ENCODE measurements at places on chromosomes 2 and 18.

GRCh38 chr18:68448736-68449135 is 266.2 kb downstream of the TMX3 start:
- DNase-seq, result peak; percentile 93

DNA sequence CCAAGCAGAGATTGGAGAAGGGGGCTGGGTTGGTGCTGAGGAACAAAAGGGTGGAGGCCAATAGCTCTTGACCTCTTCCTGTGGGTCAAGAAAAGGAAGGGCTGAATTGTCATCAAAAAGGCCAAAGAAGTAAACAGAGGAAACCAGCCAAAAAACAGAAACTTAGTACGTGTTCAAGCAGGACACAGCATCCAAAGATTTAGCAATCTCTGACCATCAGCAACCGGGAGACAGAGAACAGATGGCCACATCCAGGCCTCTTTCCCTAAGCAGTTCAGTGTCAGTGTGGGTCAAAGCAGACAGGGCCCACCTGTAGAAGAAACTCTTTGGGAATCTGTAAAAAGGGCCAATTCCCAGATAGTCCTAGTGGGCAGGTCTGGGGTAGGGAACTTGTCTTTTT is 2.9 kb downstream of the DNPEP start:
- no peak for DNase-seq

DNA sequence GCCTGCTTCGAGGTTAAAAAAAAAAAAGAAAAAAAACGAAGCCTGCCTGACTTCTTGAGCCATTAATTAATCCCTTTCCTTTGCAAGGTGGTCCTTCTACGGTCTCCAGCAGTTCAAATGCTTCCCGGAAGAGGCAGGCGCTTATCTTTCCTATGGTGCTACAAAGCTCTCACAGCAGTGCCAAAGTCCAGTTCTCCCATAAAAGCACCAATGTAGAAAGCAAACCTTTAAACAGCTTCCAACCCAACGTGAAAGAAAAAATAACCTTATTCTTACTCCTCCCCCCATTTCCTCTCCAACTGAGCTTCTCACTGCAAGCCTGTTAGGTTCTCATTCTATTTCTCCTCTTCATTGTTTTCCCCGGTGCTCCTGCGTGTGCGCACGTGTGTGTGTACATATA is 317.4 kb upstream of the SOX11 start:
- no peak for DNase-seq

DNA sequence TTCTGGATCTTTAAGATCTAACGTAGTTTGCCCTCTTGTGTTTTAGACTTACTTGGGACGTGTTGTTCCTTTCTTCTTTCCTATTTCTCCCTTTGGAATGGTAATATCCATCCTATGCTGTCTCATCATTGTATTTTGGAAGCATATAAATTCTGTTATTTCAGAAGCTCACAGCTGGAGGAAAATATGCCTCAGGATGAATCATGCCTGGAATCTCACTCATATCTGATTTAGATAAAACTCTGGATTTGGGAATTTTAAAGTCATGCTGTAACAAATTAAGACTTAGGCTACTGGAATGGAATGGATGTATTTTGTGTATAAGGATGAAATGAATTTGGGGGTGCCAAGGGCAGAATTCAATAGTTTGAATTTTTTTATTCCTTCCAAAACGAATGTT is 245.2 kb upstream of the GULP1 start:
- peak; percentile 6 for DNase-seq

DNA sequence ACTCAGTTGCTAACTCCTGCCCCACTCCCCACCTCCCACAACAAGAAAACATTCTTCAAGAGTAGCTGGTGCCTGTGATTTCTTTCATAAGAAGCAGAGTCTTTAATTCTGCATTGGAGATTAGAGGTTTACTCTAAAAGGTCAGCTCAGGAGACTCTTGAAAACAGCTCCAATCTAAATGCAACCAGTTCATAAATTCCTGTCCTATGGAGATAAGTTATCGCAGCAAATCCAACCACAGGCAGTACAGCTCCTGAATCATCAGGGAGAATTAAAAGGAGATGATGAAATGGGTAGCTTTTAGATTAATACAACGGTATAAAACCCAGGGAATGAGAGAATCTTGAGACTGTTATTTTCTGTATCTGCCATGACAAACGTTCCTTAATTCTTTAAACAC is 130.7 kb downstream of the SOCS6 start:
- DNase-seq, result peak; percentile 87

- peak; percentile 53 for DNase-seq
Measured at GRCh38 chr2:221554769-221555493, 17.2 kb downstream of the EPHA4 start.

DNA sequence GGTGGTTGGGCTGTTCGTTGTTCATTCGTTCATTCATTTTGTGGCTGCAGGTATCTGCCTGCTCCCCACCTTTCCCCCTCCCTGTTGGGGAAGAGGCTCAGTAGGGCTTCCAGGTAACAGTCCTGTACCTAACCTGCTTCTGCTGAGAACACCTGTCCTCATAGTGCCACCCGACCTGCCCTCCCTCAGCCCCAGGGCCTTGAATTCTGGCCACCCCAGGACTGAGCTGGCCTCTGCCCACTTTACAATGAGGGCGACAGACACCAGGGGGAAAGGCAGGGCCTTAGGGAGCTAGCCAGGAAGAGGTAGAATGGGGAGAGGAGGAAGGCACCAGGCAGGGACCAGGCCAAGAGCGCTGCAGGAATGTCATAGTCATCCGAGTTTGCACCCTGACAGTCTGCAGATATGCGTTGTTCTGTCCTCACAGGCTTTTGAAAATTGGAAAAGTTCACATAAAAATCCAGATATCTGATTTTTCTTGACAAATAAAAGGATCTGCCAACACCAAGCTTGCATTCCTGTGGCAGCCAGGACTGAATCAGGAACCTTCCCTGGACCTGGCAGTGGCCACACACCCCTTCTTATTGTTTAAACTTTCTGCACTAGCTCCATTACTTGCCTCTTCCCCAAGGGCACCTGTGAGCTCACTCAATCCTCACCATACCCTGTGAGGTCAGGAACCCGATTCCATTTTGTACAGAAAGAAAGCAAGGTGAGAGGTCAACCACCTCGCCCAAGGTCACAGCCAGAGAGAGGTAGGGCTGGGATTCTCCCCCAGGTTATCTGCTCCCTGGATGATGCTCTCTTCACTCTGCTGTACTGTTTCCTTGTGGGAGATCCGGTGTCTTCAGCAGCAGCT is 35.3 kb upstream of the MRPL33 start:
- no peak for DNase-seq

Data from iris pigment epithelial cell (primary cell).